ENCODE measurements at places on chromosomes 6 and 20.

- DNase-seq = no peak
These were observed 1106.4 kb upstream of the CITED2 start for GRCh38 chr6:140480852-140481251.

DNA sequence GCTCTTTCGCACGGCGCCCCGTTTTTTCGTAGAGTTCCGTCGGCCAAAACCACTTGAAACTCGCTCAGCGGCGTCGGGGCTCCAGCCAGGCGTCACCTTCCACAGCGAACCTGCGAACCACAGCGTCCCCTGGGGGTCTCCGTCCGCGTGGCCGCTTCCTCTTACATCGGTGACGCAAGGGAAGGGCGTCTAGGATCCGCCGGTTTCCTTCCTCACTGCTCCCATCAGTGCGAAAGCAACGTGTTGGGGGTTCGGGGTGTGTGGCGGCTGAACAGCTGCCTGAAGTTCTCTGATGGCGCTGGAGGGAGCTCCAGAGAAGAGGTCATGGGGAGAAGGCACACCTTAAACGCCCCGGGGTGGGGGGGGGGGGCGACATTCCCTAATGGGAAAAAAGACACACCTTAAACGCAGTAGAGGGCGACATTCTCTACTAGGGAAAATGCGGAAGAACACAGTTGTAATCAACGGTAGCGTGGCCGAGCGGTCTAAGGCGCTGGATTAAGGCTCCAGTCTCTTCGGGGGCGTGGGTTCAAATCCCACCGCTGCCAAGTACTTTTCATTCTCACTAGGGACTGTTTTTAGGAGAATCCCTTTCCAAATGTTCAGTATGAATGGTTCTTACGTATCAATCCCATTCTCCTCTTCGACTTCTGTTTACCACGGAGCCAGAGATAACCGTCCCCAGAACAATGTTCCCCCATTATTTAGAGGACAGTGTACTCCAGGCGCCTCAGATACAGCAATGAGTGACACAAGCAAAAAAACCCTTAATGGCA lies 16.4 kb downstream of the ZNF311 start:
- peak; percentile 60 for DNase-seq

GRCh38 chr6:43910638-43911353 lies 140.8 kb downstream of the VEGFA start:
- no peak for DNase-seq

DNA sequence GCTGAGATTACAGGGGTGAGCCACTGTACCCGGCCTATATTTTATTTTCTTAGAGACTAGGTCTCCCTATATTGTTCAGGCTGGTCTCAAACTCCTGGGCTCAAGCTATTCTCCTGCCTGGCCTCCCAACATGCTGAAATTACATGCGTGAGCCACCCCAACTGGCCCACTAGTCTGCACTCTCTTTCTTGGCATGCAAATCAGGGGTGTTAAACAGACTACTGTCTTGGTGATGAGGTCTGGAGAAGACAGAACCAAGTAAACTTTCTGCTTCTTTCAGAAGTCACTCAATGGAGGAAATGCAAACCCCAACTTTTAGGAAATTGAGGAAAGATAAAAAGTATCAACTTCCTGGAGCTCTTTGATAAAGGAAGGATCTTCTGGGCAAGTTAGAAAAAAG lies 8.0 kb upstream of the TUBB2B start:
- DNase-seq = no peak

GRCh38 chr20:8805737-8806442 lies 263.0 kb upstream of the PLCB4 start:
- DNase-seq = no peak
